ENCODE measurements at places on chromosomes 11 and 22.

DNA sequence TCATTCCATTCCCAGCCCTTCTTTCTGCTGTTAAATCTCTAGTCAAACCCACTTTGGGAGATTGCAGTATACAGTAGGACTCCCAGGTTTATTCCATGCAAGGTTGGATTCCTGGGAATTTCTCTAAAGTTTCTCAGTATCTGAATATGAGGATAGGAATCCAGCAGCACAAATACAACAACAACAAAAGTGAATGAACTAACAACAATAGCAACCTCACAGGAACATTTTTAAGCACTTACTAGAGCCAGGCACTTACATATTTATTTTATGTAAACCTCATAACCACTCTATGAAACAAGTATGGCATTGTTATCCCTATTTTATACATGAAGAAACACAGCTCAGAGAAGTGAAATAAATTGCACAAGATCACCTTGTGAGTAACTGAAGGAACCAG is 1.9 kb downstream of the MMP7 start:
- no peak for DNase-seq

DNA sequence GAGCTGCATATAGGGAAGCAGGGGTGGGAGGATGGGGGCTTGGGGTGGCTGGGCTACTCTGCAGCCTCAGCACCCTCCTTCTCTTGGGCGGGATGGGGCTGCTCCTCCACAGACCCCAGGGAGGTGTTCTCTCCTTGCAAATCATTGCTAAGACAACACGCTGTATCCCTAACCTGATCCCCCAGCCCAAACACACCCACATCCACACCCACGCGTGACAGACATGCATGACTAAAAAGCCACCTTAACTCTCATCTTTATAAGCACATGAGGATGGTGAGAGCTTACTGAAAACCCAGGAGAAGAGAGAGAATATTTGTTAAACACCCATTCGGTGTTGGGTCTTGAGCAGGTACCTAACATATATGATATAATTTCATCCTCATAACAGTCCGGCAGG is 39.9 kb upstream of the EIF3D start:
- DNase-seq, result no peak

DNA sequence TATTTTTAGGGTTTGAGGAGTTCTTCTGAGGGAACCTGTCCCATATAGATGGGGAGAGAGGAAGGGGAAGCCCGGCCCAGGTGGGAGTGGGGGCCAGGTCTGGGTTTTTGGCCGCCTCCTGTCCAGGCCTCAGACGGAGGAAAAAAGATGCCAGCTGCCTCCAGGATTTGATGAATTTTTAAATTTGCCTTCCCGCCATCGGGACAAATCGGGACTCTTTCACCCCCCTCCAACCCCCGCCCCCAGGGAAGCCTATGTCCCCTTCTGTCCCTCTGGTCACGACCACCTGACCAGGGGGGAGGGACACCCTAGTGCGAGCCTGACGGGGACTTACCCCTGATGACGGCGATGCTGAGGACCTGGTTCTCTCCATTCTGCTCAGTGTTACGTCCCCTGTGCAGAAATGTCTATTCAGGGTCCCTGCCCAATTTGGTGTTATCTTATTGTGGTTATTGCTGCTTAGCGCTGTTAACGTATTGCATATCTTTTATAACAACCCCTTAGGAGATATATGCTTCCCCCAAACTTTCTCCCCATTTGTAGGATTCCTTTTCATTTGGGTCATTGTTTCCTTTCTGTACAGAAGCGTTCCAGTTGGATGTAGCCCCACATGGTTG is 115.9 kb upstream of the GRK3 start:
- DNase-seq, result peak; percentile 36

GRCh38 chr11:64144587-64145472 is 21.1 kb downstream of the MACROD1 start:
- no peak for DNase-seq

GRCh38 chr11:11021563-11021962 is 163.7 kb upstream of the ZBED5 start:
- DNase-seq, result no peak

GRCh38 chr22:20494978-20495860 is at the start of gene KLHL22:
KLHL22 (minus strand) TSS chr22:20495795; CDS start chr22:20489211, 6,584 bp downstream.
- DNase-seq, result no peak

GRCh38 chr11:83680321-83680720 is 394.2 kb upstream of the CCDC90B start:
- no peak for DNase-seq

DNA sequence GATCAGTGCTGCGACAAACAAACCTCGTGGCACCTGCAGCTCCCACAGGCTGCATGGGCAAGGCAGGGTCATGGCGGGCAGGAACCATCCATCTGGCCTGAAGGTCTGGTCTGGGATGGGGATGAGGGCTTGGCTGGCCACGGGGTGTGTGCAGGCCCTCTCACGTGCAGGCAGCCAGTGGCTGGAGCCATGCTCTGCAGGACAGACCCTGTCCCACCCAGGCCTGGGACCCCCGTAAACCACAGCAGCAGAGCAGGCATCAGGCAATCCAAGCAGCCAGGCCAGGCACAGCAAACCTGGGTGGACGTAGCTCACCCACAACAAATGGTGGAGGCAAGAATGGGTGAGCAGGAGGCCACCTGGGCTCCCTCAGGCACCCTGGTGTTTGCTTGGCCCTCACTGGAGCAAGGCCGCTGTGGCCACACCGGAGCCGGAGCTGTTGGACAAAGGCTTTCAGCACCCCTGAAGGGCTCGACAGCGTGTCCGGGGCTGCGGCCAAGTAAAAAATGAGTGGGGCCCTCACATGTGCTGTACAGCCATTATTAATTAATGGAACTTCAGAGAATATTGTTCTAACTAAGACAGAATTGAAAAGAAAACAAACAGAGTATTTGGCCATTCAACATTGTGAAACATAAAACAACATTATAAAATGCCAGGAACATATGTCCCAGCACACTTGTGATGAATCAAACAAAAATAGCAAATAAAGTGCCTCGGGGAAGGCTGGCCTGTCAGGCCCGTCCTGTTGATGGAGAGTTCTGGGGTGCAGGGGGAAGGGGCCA is 24.0 kb upstream of the GNB1L start:
- no peak for DNase-seq

DNA sequence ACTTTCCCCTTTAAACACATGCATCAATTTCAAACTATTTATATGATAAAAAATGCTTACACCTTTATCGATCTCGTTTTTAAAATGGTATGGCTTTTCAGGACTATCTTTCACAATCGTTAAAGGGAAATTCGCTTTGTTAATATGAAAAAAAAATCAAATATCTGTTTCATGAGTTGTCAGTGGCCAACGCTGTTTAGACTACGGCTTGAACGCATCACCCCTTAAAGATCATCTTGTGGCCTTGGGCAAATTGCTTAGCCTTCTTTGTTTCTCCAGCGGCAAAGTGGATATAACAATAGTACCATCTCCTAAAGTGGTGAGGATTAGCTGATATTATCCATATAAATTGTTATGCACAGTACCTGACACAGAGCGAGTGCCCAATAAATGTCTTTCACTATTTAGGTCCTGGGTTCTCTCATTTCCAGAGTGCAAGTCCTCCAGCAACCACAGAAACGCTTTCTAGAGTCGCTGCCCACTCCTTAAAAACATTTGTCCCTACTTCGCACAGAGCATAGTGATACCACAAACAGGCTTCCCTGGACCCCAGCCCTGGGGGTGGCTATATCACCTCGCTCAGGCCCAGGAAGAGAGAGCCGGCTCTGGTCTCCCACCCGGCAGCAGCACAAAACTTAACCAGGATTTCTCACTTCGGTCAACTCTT is 904 bp downstream of the SLC35F2 start:
- no peak for DNase-seq

DNA sequence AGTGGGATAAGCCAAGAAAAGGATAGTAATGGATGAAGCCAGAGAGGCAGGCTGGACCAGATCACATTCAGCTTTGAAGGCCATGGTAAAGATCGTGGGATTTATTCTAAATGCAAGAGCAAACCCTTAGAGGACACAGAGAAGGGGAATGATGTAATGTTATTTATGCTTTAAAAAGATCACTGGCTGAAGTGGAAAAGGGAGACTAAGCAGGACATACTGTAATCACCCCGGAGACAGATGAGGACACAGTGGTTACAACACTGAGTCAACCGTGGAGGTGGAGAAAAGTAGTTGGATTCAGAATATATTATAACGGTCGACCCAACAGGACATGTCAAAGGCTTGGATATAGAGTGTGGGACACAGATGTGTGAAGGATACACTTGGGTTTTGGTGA is 38.5 kb downstream of the CDON start:
- DNase-seq, result no peak

- no peak for DNase-seq
Observed at GRCh38 chr11:85029964-85030363, 597.2 kb downstream of the DLG2 start.

DNA sequence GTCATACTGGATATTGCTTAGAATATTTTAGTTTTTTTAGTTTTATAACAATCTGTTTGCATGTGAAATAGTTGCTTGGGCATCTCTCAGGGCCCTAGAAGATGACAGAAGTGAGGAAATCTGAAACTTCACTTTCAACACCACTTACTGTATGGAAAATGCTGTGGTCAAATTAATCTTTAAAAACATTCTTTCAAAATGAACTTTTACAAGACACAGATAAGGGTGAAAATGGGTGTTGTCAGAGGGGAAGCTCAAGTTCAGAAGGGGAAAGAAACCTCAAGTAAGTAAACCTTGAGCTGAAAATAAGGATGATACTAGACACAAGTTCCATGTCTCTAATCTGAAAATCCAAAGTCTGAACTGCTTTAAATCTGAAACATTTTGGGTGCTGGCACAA is 1840.1 kb upstream of the RAG2 start:
- DNase-seq, result no peak

GRCh38 chr11:76315182-76315853 is 65.6 kb downstream of the THAP12 start:
- DNase-seq, result no peak

DNA sequence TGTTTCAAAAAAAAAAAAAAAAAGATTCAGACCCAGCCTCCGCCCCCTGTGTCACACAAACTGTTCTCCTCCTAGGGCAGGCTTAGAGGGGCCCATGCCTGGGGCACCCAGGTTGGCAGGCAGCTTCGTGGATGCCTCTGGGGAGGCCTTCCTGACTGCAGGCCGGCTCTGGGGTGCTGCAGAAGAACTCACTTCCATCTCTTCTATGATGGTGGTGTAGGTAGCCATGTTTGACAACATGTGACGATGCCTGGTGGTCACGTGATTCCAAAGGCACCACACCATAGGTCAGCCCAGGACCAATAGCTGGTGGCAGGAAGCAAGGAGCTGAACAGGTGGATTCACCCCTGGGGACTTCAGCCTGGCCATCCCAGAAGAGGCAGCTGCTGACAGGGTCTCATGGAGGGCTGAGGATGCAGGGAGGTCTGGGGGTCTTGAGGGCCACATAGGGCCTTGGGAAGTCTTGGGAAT is 24.1 kb upstream of the CELSR1 start:
- DNase-seq, result peak; percentile 81

DNA sequence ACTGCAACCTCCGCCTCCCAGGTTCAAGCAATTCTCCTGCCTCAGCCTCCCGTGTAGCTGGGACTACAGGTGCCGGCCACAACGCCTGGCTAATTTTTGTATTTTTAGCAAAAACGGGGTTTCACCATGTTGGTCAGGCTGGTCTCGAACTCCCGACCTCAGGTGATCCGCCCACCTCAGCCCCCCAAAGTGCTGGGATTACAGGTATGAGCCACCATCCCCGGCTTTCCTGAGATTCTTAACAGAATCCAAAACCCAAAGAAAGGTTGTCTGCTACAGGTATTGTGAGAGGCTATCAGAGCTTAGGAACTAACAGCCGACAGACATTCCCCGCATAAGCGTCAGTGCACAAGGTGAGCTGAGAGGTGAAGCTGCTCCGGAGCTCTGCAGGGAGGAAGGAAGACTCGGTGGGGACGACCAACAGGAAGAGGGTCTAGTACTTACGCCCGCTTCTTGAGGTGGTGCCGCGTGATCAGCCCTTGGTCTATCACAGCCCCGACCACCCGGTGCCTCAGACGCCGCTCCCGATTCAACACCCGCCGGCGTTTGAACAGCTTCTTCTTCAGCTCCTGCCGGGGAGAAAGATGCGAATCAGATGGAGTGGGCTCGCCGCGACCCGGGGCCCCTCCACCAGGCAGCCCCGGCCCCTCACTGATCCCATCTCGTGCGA is 470 bp downstream of the C11orf98 start:
- DNase-seq, result peak; percentile 71

GRCh38 chr11:129443276-129443675 is 67.6 kb downstream of the BARX2 start:
- no peak for DNase-seq

DNA sequence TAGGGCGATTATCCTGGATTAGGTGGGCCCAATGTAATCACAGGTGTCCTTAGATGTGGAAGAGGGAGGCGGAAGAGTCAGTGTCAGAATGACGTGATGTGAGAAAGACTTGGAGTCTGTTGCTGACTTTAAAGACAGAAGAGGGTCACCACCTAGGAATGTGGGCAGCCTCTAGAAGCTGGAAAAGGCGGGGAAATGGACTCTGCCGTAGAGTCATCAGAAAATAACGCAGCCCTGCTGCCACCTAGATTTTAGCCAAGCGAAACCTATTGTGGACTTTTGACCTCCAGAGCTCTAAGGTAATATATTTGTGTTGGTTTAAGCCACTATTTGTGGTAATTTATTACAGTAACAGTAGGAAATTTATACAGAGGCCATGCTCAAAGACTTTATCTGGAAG is 4.8 kb downstream of the DDX10 start:
- DNase-seq, result no peak

GRCh38 chr11:45892856-45893255 is 7.4 kb downstream of the MAPK8IP1 start:
- no peak for DNase-seq

GRCh38 chr11:75497788-75498409 is 27.8 kb downstream of the GDPD5 start:
- no peak for DNase-seq

DNA sequence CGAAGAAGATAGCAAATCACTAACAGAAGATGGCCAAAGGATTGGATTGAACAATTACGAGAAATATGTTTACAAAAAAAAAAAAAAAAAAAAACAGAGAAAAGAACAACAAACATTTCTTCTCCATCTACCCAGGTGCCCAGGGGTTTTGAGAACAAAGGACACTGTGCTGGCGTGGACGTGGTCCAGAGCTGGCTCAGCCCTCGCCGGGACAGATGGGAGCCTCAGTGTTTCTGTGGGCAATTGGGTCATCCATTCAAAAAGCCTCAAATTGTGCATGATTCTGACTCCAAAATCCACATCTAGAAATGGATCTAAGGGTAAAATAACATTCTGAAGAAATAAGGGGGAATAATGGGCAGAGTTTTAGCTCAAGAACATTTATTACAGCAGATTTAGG is 63.1 kb downstream of the DHCR7 start:
- no peak for DNase-seq

DNA sequence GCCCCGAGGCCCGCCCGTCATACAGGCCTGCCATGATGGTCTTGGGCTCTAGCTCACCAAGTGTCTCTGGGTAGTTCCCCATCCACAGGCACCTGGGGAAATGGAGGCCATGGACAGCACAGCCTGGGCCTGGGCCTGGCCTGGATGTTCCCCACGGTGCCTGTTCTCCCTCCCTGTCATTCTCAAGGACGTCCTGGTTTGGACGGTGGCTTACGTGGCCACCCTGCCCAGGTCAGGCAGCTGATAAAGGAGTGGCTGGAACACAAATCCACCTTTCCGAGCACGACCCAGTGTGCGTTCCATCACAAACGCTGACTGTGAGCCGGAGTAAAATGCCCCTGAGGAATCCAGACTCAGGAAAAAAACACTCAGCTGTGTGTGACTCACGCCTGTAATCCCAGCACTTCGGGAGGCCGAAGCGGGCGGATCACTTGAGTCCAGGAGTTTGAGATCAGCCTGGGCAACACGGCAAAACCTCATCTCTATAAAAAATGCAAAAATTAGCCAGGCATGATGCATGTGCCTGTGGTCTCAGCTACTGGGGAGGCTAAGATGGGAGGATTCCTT is 41.2 kb upstream of the TESMIN start:
- no peak for DNase-seq

All from GM10248 (cell line).